ENCODE measurements at places on chromosomes 1 and 21.
A peak's percentile ranks its signal among the peaks of the same experiment; 100 is the strongest.

- DNase-seq: no peak
These were observed 3.8 kb downstream of the F13B start for GRCh38 chr1:197063212-197063611.

DNA sequence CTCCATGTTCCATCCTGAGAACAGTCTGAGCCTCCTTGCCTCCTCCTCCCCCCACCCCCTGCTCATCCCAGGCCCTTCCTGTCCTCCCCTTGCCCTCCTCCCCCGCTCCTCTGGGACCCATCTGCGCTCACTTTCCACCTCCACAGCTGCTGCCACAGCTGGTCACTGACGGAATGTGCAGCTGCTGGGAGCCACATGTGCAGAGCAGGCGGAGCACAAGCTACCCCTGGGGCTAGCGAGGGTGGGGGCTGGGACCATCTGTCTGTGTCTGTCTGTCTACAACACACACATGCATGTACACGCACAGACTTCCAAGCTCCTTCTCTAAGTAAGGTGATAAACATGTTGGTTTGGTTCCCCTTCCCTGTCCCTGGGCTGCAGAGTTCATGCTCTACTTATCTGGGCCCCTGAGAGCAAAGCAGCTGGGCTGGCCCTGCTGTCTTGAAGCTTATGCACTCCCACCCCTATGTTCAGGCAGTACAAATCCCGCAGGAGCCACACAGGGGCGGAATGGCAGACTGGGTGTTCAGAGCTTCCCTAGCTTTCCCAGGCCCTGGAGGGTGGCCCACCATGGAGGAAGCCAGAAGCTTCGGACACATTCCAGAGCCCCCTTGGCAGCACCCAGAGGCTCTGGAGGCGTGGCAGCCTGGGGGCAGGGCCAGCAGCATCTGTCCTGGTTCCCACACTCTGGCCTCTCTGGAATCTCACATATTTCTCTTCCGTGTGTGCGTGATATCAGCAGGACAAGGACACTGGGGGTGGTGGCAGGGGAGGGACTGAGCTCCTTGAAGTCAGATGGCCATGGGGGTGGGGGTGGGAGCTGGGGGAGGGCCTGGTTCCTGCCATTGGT, 7.0 kb upstream of the HEYL start:
- DNase-seq: no peak

- DNase-seq: no peak
These were observed 1753.4 kb downstream of the MRPL39 start for GRCh38 chr21:23853796-23854379.

DNA sequence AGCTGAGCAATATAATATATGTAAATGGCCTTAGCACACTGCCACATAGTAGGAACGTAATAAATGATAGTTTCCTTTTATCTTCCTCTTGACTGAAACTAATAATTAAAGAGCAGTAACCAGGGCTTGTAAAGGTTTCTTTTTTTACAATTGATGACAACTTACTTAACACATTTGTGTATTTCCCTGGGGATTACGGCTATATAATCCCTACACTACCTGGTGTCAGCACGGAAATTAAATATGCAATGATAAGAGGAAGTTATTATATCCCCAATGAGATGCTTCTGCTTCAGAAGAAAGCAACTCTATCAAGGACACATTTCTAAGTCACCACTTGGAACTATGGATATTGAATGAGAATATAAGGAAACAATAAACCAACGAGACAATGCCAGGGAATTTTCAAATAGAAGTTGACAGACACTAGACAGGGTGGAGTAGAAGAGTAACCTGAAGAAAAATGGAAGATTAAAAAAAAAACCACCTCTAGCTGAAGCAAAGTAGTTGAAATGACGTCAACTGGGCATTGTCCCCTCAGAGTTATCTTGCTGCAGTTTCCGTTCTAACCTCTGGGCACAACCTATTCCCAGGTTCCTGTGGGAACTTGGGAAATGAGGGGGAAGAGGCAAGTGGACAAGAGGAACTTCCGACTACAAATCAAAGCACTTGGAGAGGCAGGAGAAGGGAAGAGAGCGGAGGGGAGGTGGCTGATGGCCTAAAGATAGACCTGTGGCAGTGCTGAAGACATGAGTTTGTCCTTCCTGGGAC, 66.5 kb downstream of the PLPP3 start:
- DNase-seq: no peak

GRCh38 chr1:236140705-236141446, 1.5 kb upstream of the GPR137B start:
- peak; percentile 55 for DNase-seq

DNA sequence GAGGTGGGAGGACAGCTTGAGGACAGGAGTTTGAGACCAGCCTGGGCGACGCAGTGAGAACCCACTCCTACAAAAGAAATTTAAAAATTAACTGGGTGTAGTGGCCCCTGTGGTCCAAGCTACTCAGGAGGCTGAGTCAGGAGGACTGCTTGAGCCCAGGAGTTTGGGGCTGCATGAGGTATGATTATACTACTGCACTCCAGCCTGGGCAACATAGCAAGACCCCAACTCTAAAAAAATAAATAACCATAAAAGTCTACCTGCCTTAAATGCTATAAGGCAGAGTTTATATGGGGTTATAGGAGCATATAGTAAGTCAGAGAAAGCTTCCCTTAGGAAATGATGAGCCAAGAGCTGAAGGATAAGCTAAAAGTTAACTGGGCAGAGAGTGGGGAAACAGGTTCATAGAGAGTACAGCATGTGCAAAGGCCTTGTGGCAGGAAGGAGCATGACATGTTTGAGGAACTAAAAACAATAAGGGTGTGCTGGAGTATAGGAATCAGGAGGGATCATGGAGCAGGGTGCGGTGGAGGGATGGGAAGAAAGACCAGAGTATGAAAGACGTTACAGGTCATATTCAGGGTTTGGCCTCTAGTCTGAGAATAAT, 68.3 kb downstream of the ADSS2 start:
- DNase-seq: no peak

DNA sequence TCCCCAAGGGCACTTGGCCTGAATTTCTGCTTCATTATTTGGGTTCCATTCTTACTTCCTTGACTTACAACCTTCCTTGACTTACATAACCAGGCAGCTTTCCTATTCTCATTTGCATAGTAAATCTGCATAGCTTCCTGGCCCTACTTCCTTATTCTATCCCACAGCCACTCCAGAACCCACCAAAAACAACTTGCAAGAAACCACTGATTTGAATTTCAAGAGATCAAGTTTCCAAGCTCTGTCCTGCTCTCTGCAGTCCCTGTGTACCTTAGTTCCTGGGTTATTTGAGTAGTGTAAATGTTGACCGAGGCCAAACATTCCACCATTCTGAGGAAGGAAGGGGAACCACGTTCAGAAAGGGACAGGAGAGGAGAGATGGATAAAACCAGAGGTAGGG, 603.3 kb downstream of the PTPRC start:
- DNase-seq: no peak

GRCh38 chr1:111599781-111600693, 19.6 kb upstream of the RAP1A start:
- DNase-seq: no peak

DNA sequence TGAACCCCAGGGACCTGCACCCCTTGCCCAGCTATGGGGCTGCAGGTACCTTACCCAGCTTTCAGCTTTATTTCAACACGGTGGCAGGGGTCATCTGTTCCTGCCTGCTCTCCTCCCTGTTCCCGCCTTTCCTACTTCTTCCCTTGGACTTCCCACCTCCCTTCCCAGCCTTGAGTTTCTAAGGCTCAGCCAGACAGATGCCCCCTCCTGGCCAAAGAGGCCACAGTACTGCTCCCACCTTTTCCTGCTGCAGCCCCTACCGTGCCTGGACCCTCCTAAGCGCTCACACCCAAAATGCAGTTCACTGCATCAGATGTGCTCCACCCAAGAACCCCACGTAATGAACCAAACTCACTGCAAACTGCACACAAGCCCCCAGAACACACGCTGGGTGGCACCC, 7.7 kb downstream of the NOC2L start:
- DNase-seq: no peak

DNA sequence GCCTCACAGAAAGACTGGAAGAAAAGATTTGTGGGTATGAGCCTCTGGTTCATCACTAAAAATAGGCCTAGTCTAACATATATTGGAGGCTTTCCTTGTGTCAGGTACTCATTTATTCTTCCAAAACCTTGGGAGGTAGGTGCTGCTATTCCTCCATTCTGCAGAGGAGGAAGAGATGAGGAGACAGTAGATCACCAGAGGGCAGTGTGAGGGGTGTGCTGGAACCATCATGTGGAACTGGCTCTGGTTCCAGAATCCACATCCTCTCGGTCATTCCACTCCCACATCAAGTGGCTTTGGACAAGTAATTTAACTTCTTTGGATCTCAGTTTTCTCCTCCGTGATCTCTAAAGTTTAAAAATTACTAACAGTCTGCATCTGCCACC, 7.4 kb upstream of the INKA2 start:
- no peak for DNase-seq

- DNase-seq: no peak
These were observed 49.3 kb upstream of the PSEN2 start for GRCh38 chr1:226820941-226821718.

DNA sequence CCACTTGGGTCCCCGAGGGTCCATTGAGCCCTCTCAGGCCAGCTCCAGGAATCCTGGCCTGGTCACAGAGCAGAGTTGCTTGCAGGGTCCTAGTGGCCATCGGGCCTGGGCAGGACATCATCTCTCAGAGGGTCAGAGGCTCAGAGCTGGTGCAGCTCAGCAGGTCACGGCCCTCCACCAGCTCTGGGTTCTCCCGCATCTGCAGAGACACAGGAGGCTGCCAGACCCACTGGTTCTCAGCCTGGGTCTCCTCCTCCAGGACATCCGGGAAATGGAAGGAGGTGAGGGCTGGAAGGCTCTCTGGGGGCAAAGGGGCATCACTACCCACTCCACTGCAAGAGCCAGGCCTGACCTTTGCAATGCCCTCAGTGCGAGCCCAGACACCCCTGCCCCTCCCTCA, 6.5 kb downstream of the TMEM54 start:
- no peak for DNase-seq

- no peak for DNase-seq
These were observed 7.9 kb downstream of the SLC2A7 start for GRCh38 chr1:9018333-9018732.

GRCh38 chr1:115409094-115410015, 71.3 kb upstream of the NGF start:
- DNase-seq: no peak

GRCh38 chr1:192732787-192733186, 76.1 kb upstream of the RGS2 start:
- DNase-seq: no peak

- no peak for DNase-seq
These were observed 344.8 kb downstream of the CHRM3 start for GRCh38 chr1:239731082-239731748.

GRCh38 chr1:201376464-201377374, 761 bp downstream of the TNNT2 start:
- DNase-seq: no peak

GRCh38 chr1:154496383-154496782, 5.6 kb upstream of the TDRD10 start:
- no peak for DNase-seq

DNA sequence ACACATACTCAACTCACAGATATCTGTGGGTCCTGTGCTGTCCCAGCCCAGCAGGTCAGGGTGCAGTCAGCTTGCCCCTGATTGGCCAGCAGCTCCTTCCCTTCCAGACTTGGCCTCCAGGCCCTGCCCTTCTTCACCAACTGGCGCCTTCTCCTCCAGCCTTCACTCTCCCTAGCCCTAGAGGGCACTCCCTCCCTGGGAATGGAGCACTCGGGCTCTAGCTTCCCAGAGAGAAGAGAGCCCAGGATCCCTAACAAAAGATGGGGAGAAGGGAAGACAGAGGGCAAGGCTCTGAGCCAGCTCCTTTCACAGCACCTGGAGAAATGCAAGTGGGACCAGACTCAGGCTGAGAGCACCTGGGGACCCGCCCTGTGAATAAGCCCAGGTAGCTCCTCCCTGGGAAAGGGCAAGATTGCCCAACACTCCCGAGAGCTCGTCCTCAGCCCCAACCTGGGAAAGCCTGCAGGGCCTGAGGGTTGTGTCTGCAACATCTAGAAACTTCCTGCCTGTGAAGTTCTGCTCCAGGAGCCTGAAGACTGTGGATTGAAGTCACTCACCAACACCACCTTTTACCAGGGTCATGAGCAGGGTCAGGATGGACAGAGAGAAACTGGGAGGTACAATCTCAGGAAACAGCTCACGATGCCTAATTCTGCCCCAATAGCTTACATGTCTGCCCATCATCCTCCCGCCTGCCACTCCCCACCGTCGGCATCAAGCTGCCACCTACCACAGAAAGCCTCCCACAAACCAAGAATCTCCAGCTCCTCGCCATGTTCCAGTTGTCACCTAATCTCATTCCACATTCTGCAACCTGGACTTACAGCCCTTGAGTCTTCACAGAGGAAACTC, at the start of gene PGLYRP4:
TSS of gene PGLYRP4 (minus strand) at position 331 of the 852 bp plus-strand sequence. CDS start 909 bp downstream, outside the sequence.
- no peak for DNase-seq

- no peak for DNase-seq
These were observed 122.2 kb downstream of the CASZ1 start for GRCh38 chr1:10674222-10674621.

DNA sequence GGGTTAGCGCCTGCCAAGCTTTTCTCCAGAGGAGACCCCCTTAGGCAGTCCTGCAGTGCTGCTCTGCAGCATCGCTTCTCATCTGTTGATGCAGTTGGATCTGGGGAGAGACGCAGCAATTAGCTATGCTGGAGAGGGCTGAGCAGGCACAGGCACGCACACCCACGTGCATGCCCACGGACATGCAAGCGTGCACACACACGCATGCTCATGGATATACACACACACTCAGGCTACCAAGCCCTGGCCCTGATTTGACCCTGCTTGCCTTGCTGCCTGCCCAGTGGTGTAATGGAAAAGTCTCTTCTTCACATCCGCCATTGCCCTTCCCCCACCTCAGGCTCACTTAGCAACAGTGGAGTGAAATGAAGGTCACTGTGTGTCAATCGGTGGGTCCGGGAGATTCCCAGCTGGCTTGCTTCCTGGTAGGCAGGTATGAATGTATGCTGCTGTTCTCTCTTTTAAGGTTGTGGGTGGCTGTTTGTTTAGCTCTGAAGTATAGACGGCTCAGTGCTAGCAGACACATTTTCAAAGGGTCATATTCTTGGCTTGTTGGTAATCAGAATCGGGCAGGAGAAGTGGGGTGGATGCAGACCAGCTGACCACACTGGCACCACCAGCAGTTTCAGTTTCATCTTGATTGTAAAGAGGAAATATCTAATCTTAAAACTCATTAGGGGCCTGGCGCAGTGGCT, 9.5 kb downstream of the ATP1B1 start:
- DNase-seq: no peak

- DNase-seq: no peak
These were observed 228.3 kb downstream of the PTPRC start for GRCh38 chr1:198867182-198867581.

- DNase-seq: no peak
These were observed 2.6 kb downstream of the INPP5B start for GRCh38 chr1:37944086-37944763.

GRCh38 chr1:109493805-109494539, at the start of gene CYB561D1:
CYB561D1 (plus strand) TSS chr1:109494094; CDS start chr1:109494140, 46 bp downstream.
- DNase-seq: peak; percentile 80

GRCh38 chr1:213604477-213604876, 383.3 kb upstream of the PROX1 start:
- no peak for DNase-seq

All from DMS79 treated with DMSO at 0.1 percent for 48 hours (cell line).